ENCODE measurements at places on chromosomes 1 and 21. TPM values are rescaled to one million over a fixed set of nuclear protein-coding genes. Genes with fewer than 3 reads are reported as not detected.

Gene GPR37L1
- total RNA-seq, result 6.5 TPM

Gene RCSD1
- 7.4 TPM for total RNA-seq

Gene MATN1
- 0.46 TPM for total RNA-seq

Gene LINGO4
- 0.23 TPM for total RNA-seq

Gene PMVK
- total RNA-seq, result 15.7 TPM

Gene TAS1R1
- not detected for total RNA-seq

Gene AMPD2
- 70.8 TPM for total RNA-seq

Gene ANKRD35
- total RNA-seq, result 1.6 TPM

Gene SLAMF8
- total RNA-seq, result not detected

Gene HFM1
- total RNA-seq, result 28.8 TPM

Gene THEM5
- total RNA-seq, result not detected

Gene GNG4
- total RNA-seq, result 81.0 TPM

Gene CLIC6
- total RNA-seq, result 2.1 TPM

Gene AMPD1
- not detected for total RNA-seq

Gene FBXO44
- 51.0 TPM for total RNA-seq

Gene CD1B
- not detected for total RNA-seq

Gene TPTE
- total RNA-seq, result not detected

Gene SPRR1B
- total RNA-seq, result not detected

Gene KCNN3
- total RNA-seq, result 10.1 TPM

Gene SHISA4
- total RNA-seq, result 48.0 TPM

Gene ATP6V1G3
- not detected for total RNA-seq

Gene ZNF697
- total RNA-seq, result 23.8 TPM

Gene ANKRD34A
- 2.5 TPM for total RNA-seq

Gene CMPK1
- total RNA-seq, result 136 TPM

Gene IRF6
- 2.1 TPM for total RNA-seq

Gene C1orf74
- 3.7 TPM for total RNA-seq

Gene CELSR2
- 40.8 TPM for total RNA-seq

Gene HYI
- 30.4 TPM for total RNA-seq

Gene ANXA9
- total RNA-seq, result not detected

Gene MYOC
- not detected for total RNA-seq

Gene TRIM67
- total RNA-seq, result 29.3 TPM

Gene TFF1
- total RNA-seq, result not detected

Gene CBR3
- total RNA-seq, result 2.1 TPM

Gene PGLYRP3
- not detected for total RNA-seq

Gene GJA5
- 2.3 TPM for total RNA-seq

Gene C1QA
- total RNA-seq, result 17.5 TPM

Gene CCDC185
- total RNA-seq, result 0.23 TPM

Gene LRRN2
- 20.5 TPM for total RNA-seq

Gene GCSAML
- 0.69 TPM for total RNA-seq

Gene CRTC2
- 2.1 TPM for total RNA-seq

Gene SERPINC1
- not detected for total RNA-seq

Gene C1orf116
- not detected for total RNA-seq

Gene FMN2
- total RNA-seq, result 46.8 TPM

Gene AXDND1
- 0.69 TPM for total RNA-seq

Gene KRTAP13-2
- total RNA-seq, result not detected
